ENCODE measurements at places on chromosomes 1 and 21.

- DNase-seq: no peak
Observed at GRCh38 chr1:97202481-97203380, 481.1 kb downstream of the PTBP2 start.

DNA sequence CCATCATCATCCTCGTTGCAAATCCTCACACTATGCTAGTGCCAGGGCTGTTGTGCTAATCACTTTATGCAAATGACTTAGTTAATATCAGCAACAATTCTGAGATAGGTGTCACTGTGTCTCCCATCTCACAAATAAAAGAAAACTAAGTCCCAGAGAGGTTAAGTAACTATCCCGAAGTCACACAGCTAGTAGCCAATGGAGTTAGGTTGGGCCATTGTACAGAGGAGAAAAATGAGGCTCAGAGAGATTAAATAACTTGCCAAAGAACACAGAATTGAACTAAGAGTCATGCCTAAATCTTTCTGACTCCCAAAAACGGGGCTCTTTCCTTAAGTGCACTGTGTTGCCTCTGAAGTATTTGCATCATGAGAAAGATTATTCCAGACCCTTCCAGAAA, 146.4 kb downstream of the MIS18A start:
- no peak for DNase-seq

GRCh38 chr1:180462102-180462501, 40.3 kb downstream of the ACBD6 start:
- DNase-seq: no peak

DNA sequence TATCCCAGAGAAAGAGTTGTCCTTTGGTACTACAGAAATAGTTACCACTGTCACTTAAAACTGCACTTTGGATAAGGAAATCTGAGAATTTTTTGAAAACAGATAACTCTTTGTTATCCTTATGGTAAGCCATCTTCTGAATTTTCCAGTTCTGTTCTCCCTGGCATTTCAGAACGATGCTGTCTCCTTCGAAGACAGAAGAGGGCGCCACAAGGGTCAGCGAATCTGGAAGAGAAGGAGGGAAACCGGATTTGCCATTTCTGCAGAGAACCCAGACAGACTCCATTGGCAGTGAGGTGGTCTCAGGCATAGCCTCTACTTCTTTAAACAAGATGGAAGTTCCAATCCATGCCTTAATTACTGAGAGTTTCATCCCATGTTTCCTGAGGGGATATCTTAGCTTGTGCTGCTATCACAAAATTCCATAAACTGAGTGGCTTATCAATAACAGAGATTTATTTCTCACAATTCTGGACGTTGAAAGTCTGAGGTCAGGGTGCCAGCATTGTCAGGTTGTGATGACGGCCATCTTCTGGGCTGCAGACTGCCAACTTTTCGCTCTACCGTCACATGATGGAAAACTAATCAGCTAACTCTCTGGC, 6.4 kb downstream of the FCRL2 start:
- no peak for DNase-seq

GRCh38 chr1:88612773-88613172, 71.3 kb upstream of the PKN2 start:
- DNase-seq: no peak

DNA sequence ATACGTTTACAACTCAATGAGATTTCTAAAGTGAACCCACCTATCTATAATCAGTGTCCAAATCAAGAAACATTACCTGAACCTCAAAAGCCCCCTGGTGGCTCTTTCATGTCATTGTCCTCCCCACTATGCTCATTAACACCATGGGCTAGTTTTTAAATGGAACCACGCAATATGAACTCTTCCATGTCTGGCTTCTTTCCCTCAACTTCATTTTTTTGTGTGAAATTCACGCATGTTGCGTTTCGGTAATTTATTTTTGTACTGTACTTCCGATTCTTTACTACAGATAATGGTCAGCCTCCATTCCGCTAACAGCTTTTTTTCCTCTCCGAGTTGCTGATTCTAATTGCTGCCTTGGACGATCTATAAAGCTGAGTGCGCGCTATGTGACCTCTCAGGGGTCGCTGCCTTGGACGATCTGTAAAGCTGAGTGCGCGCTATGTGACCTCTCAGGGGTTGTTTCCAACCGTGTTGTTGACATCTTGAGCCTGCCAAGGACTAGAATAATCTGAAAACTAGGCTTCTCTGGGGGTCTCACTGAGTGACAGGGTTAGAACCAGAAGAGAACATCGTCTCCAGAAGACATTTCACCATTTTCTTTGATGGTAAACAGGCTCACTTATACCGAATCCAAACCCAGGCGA, 1.1 kb upstream of the CACYBP start:
- peak; percentile 11 for DNase-seq

DNA sequence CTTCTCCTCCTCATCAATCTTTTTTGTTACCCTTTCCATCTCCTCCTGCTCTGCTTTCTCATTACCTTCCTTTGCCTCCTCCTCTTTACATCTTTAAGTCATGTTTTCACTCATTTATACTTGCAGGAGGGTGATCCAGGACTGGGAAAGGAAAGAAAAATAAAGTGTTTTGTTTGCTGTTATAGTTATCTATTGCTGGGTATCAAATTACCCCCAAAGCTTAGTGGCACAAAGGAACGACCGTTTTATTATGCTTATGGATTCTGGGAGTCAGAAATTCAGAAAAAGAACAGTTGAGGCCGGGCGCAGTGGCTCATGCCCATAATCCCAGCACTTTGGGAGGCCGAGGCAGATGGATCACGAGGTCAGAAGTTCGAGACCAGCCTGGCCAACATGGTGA, 12.5 kb upstream of the AGO4 start:
- no peak for DNase-seq

DNA sequence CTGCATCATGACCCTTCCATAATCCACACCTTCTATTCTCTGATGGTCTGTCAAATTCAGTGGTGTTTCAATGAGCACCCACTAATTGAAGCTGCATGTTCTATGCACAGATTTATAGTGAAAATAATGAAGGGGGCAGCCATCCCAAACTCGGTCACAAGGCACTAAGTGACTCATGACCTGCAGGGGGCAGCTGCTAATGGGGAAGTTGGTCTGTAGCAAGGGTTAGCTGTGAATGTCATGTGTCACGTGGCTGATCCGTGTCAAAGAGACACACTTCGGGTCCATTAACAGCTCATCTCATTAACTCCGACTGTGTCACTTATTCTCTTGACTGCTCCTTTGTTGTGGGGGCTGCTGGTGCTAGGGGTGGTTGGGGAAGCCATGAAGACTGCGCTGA, 306.6 kb downstream of the PCP4 start:
- DNase-seq: no peak

DNA sequence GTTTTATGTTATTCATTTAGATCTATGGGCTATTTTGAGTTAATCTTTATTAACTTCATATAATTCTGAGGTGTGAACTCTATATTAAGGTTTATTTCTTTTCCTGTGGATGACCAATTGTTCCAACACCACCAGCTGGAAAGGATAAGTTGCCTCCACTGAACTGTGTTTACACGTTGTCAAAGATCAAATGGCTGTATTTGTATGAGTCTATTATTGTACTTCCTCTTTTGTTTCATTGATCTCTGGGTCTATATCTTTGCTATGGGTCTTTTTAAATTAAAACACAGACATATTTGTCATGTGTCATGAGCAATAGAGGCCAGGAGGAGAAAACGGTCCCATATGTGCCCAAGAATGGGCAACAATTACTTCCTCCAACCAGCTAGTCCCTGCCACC, 5.2 kb upstream of the MAB21L3 start:
- no peak for DNase-seq

DNA sequence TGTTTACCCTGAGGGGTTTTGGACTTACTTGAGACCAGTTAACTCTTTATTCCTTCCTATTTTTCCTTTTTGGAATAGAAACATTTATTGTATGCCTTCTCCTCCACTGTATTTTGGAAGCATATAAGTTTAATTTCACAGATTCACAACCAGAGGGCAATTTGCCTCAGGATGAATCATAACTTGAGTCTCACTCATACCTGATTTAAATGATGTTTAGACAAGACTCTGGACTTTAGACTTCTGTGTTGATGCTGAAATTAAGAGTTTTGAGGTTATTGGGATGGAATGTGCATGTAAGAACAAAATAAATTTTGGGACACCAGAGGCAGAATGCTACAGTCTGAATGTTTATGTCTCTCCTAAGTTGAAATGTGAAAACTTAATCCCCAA, 7.1 kb upstream of the ADAM30 start:
- DNase-seq: no peak

DNA sequence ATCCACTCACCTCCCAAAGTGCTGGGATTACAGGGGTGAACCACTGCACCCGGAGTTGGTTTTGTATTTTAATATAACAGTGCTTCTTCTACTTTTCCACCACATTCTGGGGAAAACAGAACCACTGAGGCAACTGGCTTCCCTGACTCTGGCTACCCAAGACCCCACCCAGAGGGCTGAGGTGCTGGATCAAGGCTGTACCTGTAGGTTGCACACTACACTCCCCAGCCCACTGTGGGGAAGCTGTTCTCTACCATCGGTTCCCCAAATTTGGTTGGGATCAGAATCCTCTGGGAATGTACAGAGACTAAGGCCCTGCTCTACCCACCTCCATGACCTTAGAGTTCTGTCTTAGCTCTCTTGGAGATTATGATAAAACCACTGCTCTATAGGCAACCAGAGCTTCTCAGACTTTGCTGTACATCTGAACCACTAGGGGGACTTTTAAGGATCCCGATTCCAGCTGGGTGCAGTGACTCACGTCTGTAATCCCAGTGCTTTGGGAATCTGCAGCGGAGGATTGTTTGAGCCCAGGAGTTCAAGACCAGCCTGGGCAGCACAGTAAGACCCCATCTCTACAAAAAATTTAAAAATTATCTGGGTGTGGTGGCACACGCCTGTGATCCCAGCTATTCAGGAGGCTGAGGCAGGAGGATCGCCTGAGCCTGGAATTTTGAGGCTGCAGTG, 51.6 kb downstream of the GNG4 start:
- DNase-seq: no peak

DNA sequence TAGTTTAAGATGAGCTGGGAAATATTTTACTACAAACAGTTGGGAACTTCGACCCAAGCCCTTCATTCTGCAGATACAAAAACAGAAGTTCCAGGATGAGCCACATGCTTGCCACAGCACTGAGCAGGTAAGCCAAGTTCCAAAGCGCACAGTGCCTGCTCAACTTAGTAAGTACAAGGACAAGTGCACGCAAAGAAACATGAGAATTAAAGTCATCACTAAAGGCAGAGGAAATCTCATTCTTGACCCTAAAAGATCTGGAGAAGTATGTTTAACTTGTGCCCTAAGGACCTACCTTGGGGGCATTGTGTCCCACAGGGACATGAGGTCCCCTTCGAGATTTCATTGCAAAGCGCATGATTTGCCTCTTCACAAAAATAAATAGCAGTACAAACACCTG, 1.2 kb upstream of the UBAP2L start:
- peak; percentile 36 for DNase-seq

DNA sequence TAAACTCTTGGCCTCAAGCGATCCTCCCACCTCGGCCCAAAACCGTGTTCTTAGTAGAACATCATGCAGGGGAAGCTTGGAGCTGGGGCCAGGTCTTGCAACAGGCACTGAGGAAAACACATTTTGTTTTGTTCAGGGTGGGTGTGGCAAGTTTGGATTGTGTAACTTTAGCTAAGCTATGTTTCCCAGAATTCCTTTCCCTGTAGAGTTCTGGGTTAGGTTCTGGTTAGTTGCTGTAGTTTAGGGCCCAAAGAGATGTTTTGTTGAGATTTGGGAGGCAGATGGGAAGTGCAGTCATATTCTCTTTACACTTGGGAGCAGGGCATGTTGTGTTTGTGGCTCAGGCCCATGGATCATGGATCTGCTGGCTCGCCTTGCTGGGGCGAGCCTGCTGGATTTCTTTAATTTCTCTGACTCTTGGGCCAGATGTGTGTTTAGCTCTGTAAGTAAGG, 24.0 kb downstream of the PLA2G5 start:
- DNase-seq: no peak

GRCh38 chr1:212683357-212683722, 16.3 kb downstream of the BATF3 start:
- DNase-seq: no peak

DNA sequence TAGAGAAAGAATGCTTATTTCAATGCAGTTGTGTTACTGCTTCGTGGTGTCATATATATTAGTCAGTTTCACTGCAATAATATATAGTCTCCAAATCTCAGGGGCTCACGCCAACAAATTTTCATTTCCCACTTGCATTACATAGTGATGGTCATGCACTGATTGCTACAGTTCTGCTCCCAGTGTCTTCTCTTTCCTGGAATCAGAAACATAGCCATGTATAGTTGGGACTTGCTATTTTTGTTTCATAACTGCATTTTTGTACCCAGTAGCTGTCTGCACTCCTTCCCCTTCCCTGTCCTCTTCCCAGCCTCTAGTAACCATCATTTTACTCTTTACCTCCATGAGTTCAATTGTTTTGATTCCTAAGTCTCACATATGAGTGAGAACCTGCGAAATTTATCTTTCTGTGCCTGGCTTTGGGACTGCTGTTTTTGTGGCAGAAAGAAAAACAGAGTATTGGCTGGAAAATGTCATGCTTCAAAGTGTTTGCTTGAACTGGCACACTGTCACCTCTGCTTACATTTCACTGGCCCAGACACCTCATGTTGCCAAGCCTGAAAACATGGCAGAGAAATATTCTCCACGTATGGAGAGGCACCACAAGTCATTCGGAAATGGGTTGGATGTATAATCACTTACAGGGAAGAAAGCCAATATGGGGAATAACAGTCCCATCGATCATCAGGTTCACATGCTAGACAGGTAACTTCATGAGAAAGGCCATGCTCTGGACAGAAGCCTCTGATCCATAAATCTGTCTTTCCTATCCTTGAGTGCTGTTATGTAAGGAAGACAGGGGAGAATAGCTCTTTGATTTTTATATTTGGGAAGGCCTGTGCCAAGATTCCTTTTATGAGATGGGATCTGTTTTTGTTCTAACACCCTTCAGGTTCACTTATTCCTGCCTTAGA, 60.4 kb upstream of the BACH1 start:
- no peak for DNase-seq

- DNase-seq: no peak
Observed at GRCh38 chr1:236421850-236422516, 27.9 kb downstream of the EDARADD start.

DNA sequence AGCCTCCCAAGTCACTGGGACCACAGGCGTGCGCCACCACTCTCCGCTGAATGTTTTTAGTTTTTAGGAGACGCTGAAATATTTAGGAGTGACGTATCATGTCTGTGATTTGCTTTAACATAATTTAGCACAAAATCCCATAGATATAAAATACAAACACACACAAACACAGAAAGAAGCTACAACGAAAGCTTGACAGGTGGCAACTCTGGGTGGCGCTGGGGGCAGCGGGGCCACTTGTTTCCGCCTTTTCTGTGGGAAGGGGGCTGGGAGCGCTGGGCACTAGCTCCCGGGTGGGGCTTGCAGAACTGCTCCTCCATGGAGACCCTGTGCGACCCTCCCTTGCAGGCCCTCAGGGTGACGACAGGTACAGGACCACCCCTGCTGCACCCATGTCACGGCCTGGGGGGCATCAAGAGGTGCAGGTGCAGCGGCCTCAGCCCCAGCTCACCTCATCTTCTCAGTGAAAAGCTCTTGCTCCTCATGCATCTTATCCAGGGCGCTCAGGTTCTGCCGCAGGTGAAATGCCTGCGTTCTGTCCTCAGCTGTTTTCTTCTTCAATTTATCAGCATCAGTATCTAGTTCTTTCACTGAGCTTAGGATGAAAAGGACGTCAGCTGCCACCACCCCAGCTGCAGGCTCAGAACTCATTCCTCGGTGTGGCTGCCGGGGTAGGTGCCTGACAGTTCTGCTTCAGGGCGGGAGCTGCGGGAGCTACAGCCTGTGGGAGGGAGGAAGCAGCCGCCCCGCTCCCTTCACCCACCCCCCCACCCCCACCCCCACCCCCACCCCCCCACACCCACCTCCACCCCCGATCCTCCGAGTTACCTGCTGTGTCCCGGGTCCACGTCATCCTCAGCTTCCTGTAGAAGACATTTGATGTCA, 15.3 kb downstream of the CFAP74 start:
- no peak for DNase-seq

GRCh38 chr21:42739061-42739931, 85.9 kb downstream of the PDE9A start:
- DNase-seq: no peak

Measured in CD8-positive, alpha-beta T cell (primary cell).